ENCODE measurements at places on chromosomes 6 and 20.
A peak's percentile ranks its signal among the peaks of the same experiment; 100 is the strongest.

GRCh38 chr6:93932175-93932574, 512.8 kb upstream of the EPHA7 start:
- no peak for DNase-seq

DNA sequence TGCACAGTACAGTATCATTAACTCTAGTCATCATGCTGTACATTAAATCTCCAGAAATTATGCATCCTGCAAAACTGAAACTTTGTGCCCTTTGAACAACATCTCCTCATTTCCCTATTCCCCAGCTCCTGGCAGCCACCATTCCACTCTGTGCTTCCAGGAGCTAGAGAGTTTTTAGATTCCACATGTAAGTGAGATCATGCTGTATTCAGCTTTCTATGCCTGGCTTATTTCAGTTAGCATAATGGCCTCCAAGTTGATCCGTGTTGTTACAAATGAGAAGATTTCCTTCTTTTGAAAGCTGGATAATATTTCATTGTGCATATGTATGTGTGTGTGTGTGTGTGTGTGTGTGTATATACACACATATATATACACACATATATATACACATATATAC, 86.9 kb upstream of the SLC24A3 start:
- no peak for DNase-seq

DNA sequence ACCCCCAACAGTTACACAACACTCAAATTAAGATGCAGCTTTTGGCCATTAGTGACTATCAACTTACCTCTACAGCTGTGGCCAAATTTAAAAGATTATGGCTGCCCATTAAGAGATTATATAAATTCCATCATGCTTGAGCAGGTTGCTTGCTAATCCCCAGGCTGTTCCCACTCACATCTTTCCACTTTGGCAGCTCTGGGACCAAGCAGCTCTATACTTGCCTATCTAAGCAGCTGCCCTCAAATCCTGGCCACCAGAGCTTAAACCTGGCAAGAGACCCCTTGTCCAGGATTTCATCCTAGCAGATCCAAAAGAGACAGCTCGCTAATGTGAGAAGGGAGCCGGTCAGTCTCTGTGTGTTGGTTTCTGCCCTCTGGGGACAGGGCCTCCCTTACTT, 127.9 kb downstream of the SLC23A2 start:
- no peak for DNase-seq

DNA sequence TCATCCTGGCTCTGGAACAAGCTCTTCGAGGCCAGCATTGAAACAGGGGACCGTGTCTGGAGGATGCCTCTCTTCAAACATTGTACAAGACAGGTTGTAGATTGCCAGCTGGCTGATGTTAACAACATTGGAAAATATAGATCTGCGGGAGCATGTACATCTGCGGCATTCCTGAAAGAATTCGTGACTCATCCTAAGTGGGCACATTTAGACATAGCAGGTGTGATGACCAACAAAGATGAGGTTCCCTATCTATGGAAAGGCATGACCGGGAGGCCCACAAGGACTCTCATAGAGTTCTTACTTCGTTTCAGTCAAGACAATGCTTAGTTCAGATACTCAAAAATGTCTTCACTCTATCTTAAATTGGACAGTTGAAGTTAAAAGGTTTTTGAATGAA, 3.6 kb upstream of the CDKN1A start:
- no peak for DNase-seq

GRCh38 chr20:14055127-14055742, 59.9 kb downstream of the MACROD2 start:
- DNase-seq, result peak; percentile 84

GRCh38 chr20:55649254-55649653, 356.1 kb downstream of the CBLN4 start:
- no peak for DNase-seq

DNA sequence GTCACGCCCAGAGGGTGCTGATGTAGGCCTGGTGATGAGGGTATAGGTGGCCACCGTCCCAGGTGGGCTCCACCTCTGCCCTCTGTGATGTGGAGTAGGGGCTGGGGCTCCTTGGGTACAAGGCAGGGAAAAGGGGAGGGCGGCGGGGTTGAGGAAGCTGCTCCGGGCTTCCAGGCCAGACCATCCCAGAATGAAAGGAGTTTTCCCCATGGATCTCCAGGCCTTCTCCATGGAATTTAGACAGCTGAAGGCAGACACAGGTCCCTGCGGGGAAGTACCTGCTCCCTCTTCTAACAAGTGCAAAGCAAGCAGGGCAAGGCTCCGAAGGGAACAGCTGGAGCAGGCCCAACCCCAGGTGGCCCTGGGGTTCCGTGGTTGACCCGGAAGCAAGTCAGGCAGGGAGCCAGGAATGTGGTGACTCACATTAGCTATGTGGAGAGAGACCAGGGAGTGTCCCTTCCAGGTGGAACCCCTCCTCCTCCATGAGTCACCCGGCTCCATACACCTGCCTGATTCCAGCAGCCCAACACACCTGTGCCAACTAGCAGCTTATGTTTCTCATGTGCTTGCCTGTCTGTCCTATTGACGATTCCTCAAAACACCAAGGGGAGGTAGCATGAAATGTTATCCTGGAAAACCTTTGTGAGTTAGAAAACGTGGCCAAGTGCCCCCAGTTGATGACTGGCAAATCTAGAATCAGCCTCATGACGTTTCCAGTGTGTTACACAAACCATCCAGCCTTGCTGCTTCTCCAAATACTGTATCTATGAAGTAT, 59.7 kb upstream of the SNX9 start:
- peak; percentile 79 for DNase-seq

DNA sequence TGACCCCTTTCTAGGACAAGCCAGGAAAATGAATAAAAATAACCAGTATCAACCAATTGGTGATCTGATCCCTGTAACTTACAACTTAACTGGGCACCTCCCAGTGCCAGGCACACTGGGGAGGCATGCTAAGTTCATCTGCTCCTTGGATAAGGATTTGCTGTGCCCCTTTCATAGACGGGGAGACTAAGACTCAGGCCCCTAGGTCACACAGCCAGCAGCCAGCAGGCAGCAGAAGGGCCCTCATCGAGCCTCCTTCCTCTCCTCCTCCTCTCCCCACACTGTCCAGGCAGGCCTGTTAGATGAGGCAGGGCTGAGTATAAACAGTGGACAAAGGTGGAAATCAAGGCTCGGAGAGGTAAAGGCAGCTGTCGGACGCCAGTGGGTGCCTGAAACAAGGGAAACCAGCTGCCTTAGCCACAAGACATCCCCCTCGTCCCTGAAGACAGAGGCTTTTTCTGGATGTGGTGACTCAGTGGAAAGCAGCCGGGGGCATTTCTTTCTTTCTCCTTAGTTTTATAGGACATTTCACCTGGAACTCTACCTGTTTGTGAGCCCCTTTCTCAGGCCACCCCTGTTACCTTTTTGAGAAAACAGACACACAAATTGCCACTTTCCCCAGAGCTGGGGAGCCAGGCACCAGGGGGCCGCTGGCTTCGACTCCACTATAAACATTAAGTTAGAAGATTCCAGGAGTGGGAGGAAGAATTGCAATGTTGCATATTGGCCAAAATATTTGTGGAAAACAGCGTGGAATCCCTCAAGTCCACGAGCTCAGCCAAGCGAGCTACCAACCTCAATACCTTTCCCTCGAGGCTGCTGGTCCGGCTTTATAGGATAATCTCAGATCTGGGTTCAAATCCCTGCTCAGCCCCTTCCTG, 166.0 kb downstream of the PREX1 start:
- no peak for DNase-seq

- DNase-seq, result peak; percentile 39
These were observed 18.3 kb upstream of the FOXP4 start for GRCh38 chr6:41527721-41528408.

- DNase-seq, result no peak
These were observed 92.6 kb downstream of the GRIK2 start for GRCh38 chr6:101486124-101486523.

DNA sequence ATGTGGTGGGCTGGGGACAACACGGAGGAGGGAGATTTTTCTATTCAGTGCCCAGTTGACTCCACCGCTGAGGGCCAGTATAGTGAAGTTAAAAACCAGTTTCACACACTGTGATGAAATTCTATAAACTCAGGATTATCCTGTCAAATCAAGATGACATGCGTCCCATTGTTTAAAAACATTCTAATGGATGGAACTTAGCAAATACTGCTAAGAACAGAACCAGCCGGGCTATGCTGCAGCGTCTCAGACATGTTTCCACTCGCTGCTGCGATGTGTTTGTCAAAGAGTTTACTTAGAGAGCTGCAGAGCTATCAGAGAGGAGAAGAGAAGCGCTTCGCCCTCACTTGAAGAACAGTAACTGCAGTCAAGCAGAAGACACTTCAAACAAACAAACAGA, 212.6 kb upstream of the FOXQ1 start:
- no peak for DNase-seq

DNA sequence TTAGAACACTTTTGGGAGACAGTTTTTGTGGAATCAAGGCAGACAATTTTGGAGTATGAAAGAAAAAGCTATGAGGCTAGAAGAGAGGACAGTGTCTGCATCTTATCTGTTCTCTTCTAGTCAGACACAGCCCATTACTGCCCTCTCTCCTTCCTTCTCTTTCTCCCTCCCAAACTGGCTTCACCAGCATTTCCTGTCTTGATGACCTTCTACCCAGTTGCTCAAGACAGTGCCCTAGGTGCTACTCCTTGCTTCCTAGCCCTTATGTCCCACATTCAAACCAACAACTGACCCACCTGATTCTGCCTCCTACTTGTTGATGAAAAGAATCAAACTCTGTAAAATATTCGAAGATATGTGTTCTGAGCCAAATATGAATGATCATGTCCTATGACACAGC, 116.4 kb upstream of the RIPOR2 start:
- no peak for DNase-seq

DNA sequence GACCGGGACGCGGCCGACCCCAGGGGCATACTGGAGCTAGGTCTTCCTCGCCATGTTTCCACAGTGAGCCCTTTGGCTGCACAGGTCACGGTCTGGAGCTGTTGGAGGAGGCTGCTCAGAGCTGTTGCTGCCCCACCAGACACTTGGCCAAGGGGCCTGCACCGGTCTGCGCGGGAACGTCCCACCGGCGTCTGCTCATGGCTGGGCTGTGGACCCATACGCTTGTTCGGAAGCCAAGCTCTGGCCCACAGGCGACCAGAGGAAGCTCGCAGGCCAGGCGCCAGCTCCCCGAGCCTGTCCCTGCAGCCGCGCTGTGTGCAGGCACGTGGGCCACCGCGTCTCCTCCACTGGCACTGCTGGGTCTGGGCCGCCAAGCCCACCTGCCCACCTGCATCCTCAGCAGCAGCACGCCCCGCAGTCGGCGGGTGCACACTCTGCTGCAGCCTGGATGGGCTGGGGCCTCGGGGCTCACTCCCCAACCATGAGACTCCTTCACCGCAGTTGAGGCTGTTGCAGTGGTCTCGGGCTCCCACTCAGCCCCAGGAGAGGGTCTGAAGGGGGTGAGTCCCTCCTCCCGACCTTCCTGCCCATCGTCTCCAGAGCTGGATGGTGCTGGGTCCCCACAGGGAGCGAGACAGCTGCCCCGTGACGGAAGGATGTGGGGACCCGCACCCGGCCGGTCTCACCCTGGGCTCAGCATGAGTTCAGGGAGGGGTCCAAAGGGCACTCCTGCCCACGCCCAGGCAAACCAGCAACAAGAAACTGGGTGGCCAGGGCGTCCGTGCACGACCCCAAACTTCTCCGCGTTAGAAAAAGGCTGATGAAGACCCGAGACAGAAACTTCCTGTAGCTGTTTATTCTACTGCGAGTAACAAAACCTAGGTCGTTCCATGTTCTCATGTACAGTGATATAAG, 15.5 kb upstream of the TCFL5 start:
- DNase-seq, result peak; percentile 63

- DNase-seq, result peak; percentile 35
These were observed 27.9 kb downstream of the CDYL start for GRCh38 chr6:4804095-4804494.

DNA sequence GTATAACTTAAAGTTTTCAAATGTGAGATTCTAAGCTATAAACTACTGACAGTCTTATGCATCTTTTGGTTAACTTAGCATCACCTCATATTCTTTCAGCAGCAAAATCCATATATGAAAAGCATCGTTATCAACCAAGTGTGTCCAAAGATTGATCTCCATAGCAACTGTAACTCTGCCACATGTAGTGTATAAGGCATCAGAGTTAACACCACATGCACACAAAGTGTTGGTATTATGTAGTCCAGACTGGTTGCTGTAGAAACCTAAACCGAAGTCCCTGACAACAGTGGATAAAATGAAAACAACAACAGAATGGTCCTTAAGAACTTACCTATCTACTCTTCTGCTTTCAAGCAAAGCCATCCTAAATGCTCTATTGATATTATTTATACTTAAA, 39.6 kb downstream of the PDSS2 start:
- DNase-seq, result no peak

DNA sequence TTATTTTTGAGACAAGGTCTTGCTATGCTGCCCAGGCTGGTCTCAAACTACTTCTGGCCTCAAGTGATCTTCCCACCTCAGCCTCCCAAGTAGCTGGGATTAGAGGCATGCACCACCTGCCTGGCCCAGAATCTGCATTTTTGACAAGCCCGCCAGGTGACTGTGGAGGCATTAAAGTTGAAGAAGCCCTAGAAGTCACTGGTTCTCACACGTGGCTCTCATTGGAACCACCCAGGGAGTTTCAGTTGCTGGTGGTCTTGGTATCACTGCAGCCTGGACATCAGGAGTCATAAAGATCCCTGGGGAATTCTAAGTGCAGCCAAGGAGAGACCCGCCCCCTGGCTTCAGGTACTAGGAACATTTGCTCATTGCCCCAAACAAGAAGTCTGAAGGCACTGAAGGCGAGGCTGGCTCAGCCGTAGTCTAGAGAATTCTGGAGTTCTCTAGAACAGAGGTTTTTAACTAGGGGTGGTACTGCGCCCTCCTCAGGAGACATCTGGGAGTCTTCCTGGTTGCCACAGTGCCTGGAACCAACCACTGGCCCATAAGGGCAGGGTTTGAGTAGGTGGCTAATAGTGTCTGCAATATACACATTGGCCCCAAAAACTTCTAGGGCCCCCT, 182.8 kb downstream of the ZMYND8 start:
- DNase-seq, result no peak

- DNase-seq, result no peak
These were observed 218.2 kb downstream of the OR2B2 start for GRCh38 chr6:27693766-27694546.

DNA sequence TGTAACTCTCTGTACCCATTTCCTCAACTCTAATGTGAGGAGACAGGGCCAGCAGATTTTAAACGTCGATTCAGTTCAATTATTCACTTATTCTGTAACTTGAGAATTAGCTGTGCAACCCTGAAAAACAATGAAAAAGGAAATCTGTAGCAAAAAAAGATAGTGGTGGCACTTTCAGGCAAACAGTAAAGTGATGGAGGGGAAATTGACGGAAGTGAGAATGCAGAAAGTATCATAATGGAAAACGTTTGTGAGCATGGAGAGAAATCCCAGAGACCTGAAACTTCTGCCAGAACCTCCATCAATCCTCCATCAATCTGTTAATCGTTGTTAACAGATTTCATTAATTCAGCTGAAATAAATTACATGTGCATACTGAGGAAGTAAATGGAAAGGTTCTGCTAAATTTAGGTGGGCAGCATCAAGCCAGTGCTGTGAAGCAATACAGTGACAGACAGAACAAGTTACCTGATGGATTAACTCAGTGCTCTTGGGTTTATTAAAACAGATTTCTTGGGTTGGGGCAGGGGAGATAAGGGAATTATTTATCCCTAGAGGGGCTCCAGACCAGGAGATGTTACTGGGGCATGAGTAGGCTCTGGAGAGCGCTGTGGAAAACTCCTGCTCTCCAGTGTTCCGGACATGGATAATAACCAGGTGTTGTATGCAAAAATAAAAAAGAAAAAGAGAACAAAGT, 17.5 kb downstream of the KIZ start:
- no peak for DNase-seq

- no peak for DNase-seq
These were observed 192.0 kb downstream of the CD109 start for GRCh38 chr6:73888050-73888449.

All from fibroblast of the aortic adventitia (primary cell).